IgD-negative memory B cell (primary cell): ENCODE measurements at places on chromosomes 2 and 18. TPM values are rescaled to one million over a fixed set of nuclear protein-coding genes. Genes with fewer than 3 reads are reported as not detected.

Gene AQP12A
- not detected for polyA plus RNA-seq

Gene ITGB6
- polyA plus RNA-seq, result not detected

Gene MAP3K20
- 7.9 TPM for polyA plus RNA-seq

Gene RFX8
- not detected for polyA plus RNA-seq

Gene KLHL14
- 22.5 TPM for polyA plus RNA-seq

Gene THSD7B
- polyA plus RNA-seq, result not detected

Gene CENPA
- not detected for polyA plus RNA-seq

Gene ZNG1B
- 36.6 TPM for polyA plus RNA-seq

Gene IL18R1
- 2.2 TPM for polyA plus RNA-seq

Gene FOXI3
- not detected for polyA plus RNA-seq

Gene TOGARAM2
- 0.28 TPM for polyA plus RNA-seq

Gene SCYGR6
- polyA plus RNA-seq, result not detected

Gene NT5DC4
- not detected for polyA plus RNA-seq

Gene SERPINB3
- not detected for polyA plus RNA-seq

Gene TMEM247
- polyA plus RNA-seq, result not detected

Gene DPP10
- polyA plus RNA-seq, result not detected

Gene SEPTIN10
- 0.71 TPM for polyA plus RNA-seq

Gene CTDSP1
- 16.2 TPM for polyA plus RNA-seq

Gene GRHL1
- polyA plus RNA-seq, result 0.16 TPM

Gene ANKRD23
- polyA plus RNA-seq, result 1.3 TPM

Gene PMAIP1
- 89.4 TPM for polyA plus RNA-seq

Gene CDCA7
- 4.3 TPM for polyA plus RNA-seq

Gene GDF7
- polyA plus RNA-seq, result 0.74 TPM

Gene THAP4
- polyA plus RNA-seq, result 39.6 TPM

Gene SERTAD2
- 14.6 TPM for polyA plus RNA-seq

Gene NXPH2
- not detected for polyA plus RNA-seq

Gene COL4A4
- polyA plus RNA-seq, result 20.8 TPM

Gene HOXD13
- polyA plus RNA-seq, result not detected

Gene ABCB11
- not detected for polyA plus RNA-seq
